ENCODE measurements at places on chromosomes 16 and 17.

DNA sequence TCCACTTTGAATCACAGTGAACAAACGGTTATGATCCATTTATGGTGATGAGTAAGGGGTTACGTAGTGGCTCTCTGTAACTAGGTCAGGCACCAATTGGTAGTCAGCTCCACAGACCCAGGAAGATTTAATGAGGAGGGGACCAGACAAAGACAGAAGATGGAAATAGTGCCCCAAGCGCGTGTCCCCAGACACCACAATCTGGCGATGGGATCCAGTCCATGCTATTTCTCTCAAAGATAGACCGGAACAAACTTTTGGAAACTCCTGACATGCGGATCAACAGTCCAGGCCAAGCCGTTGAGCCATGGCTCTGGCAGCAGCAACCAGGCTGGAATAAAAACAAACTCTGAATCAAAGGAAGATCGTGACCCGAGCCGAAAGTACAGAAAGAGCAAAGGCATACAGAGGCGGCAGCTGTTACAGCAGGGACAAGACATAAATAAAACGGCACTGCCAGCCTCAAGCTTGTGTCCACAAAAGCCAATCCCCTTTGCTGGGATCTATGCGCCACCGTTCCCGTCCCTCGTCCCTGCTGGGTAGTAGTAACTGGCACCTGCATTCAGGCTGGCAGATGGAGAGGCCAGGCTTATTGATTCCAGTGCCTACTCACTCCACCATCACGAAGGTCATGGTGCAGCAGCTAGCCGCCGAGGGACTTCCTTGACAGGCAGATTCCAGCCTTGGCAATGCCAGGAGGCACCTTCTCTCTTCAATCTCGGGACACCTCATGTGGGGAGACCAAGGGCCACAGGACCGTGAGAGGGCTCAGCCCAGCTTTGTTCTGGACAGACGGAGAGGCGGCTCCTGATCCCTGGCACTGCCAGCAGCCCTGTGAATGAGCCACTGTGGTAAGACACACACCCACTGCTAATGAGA is 50.2 kb downstream of the CDH11 start:
- H3K36me3 ChIP-seq: no peaks in the 10 kb centered on the region
- no peaks in the 10 kb centered on the region for H3K4me1 ChIP-seq
- H3K27ac ChIP-seq: no peak overlapping the region
- H3K4me3 ChIP-seq: no peak overlapping the region
- H3K27me3 ChIP-seq: no peaks in the 10 kb centered on the region

DNA sequence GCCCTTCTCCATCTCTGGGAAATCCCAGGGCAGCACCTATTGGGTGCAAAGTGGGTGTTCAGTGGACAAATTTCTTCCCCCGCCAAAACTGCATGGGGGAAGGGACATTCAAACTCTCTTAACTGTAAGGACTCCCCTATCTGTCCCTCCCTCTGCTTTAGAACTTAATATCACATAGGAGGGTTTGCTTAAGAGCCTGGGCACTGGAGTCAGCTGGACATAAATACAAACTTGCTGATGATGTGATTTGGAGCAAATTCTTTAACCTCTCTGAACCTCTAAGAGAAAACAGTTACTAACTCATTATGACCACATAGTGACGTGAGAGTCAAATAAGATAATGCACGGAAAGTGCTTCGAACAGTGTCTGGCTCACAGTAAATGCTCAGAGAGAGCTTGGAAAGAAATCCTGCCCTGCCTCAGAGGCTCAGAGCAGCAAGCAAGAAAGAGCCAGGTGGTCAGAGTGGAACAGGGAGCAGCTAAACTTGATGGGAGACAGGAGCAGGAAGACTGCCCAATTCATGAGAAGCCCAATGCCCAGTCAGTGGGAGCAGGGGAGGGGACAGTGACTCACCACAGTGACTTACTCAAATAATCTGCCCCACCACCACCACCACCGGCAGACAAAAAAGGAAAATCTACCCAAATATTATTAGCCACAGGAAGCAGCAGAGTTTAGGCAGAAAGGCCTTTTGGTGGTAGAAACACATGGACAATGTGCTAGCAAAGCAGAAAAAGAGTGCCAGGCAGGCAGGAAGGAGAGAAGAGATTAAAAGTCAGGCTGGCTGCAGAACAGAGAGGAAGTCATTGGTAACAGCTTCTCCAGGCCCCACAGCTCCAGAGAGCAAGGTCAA is 23.9 kb upstream of the CCL1 start:
- H3K4me3 ChIP-seq: no peak overlapping the region
- no peaks in the 10 kb centered on the region for H3K36me3 ChIP-seq
- no peak overlapping the region for H3K27ac ChIP-seq
- no peak for DNase-seq
- H3K27me3 ChIP-seq: peaks cover 27% of the 10 kb centered on the region

- DNase-seq: peak; percentile 72
- H3K4me3 ChIP-seq: no peak overlapping the region
- H3K36me3 ChIP-seq: peaks cover 5% of the 10 kb centered on the region
These were observed 90.9 kb upstream of the PLCG2 start for GRCh38 chr16:81688182-81688581.

DNA sequence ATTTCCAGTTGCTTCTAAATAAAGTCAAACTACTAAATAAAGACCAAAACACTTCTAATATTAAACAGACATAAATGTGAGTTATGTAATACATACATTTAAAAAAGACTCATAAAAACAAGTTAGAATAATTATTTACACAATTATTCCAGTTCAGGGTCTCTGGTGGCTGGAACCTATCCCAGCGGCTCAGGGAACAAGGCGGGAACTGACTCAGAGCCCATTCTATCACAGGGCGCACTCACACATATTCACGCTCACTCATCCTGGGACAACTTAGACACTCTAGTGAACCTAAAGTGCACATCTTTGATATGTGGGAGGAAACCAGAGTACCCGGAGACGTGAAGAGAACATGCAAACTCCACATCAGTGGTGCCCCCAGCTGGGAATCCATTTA is 25.0 kb downstream of the PLXDC1 start:
- H3K27me3 ChIP-seq: no peaks in the 10 kb centered on the region
- no peaks in the 10 kb centered on the region for H3K4me1 ChIP-seq
- no peaks in the 10 kb centered on the region for H3K36me3 ChIP-seq
- H3K4me3 ChIP-seq: no peak overlapping the region
- DNase-seq: no peak
- no peak overlapping the region for H3K27ac ChIP-seq

- H3K36me3 ChIP-seq: no peaks in the 10 kb centered on the region
- no peak overlapping the region for H3K27ac ChIP-seq
- H3K4me3 ChIP-seq: no peak overlapping the region
- no peaks in the 10 kb centered on the region for H3K4me1 ChIP-seq
These were observed 576.0 kb upstream of the HSBP1 start for GRCh38 chr16:83231729-83232128.

GRCh38 chr16:88636488-88637265 is 1.7 kb upstream of the IL17C start:
- H3K36me3 ChIP-seq: peaks cover 8% of the 10 kb centered on the region
- peaks cover 23% of the 10 kb centered on the region for H3K27me3 ChIP-seq
- no peak overlapping the region for H3K27ac ChIP-seq
- DNase-seq: no peak
- H3K4me1 ChIP-seq: peaks cover 44% of the 10 kb centered on the region
- H3K4me3 ChIP-seq: peak overlapping the region; percentile 33

DNA sequence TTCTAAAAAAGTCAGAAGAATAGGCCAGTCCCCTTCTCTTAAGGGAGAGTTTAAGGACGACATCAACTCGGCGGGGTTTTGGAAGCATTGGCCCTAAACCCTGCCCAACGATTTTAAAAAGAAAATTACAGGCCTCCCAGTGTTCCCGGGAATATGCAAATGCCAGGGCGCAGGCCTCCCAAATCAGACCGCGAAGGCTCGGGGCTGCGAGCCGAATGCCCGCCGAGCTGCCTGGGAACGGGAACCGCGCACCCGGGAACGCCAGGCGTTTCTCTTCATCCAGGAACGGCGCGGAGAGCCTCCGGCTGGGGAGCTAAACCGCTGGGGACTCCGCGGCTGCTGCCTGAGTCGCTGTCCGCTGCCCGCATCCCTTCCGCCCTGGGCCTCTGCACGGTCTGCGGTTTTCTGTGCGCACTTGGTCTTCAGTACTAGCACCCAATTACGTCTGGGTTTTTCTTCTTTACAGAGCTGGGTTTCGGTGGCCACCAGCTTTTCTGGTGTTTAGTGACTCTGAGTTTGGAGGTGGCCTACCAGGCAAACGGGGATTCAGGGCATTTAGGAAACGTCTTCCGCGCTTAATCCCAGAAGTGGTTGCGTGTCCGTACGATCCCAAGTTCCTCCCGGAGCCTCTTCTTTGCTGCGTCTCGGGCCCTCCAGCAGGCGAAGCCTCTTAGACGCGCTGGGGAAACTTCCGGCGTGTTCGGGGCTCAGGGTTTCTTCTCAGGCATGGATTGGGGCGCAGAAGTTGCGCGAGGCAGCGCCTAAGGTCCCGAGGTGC is 5.7 kb downstream of the IRX5 start:
- peaks cover 2% of the 10 kb centered on the region for H3K36me3 ChIP-seq
- H3K4me3 ChIP-seq: peak overlapping the region; percentile 43
- DNase-seq: peak; percentile 40
- peaks cover 22% of the 10 kb centered on the region for H3K4me1 ChIP-seq

GRCh38 chr16:10616756-10617640 is 36.6 kb upstream of the EMP2 start:
- no peaks in the 10 kb centered on the region for H3K36me3 ChIP-seq
- H3K27ac ChIP-seq: no peak overlapping the region
- H3K4me1 ChIP-seq: peaks cover 2% of the 10 kb centered on the region
- DNase-seq: no peak
- peaks cover 11% of the 10 kb centered on the region for H3K27me3 ChIP-seq

DNA sequence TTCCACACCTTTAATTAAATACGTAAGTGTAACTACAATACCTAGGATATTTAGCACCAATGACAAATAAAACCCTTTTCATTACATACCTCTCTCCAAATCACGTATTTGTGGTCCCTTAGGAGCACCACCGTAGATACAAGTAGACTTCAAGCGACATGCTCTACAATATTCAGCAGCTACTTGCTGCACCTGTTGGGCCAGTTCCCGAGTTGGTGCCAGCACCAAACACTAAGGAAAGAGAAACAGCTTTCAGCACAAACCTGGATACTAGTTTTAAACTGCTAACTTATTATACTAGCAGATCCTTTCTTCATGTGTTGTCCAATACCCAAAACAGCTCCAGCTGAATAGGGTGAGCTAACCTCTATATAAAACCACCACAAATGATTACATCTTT is 2.7 kb downstream of the DDX5 start:
- H3K4me3 ChIP-seq: peak overlapping the region; percentile 22
- H3K36me3 ChIP-seq: peaks cover 76% of the 10 kb centered on the region
- H3K27me3 ChIP-seq: no peaks in the 10 kb centered on the region
- DNase-seq: no peak

GRCh38 chr16:16083421-16084156 is 134.2 kb downstream of the ABCC1 start:
- H3K27me3 ChIP-seq: no peaks in the 10 kb centered on the region
- H3K27ac ChIP-seq: no peak overlapping the region
- peaks cover 56% of the 10 kb centered on the region for H3K36me3 ChIP-seq
- no peaks in the 10 kb centered on the region for H3K4me1 ChIP-seq
- no peak overlapping the region for H3K4me3 ChIP-seq

DNA sequence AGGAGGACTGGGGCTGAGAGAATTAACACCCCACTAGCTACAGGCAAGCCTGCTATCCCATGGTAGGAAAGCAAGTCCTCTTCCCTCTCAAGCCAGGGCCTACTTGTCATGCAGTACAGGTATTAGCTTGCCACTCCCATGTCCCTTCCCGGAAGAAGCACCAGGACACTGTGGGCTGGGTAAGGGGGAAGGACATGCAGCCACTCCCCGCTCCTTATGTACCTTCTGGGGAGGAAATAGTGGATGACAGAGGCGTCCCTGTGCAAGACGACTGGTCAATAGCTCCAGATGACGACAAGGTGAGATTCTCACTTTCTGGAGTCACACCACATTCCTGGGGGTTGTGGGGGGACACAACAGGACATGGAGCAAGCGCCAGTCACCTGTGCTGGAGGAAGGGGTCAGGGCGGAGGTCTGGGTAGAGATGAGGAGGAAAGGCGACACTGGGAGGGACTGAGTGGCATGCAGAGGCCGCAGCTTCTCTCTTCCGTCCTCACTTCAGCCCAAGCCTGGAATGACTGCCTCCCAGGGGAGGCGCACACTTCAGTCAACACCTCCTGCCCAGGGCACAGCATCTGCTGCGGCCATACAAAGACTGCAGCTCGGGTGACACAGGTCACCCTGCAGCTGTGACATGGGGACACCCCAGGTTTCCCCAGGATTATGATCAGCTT is 15.1 kb upstream of the FOXJ1 start:
- H3K27ac ChIP-seq: no peak overlapping the region
- peaks cover 31% of the 10 kb centered on the region for H3K4me1 ChIP-seq
- no peaks in the 10 kb centered on the region for H3K27me3 ChIP-seq
- no peak overlapping the region for H3K4me3 ChIP-seq
- peaks cover 36% of the 10 kb centered on the region for H3K36me3 ChIP-seq

- H3K4me3 ChIP-seq: peak overlapping the region; percentile 90
- DNase-seq: peak; percentile 61
- peak overlapping the region; percentile 47 for H3K27ac ChIP-seq
- peaks cover 7% of the 10 kb centered on the region for H3K36me3 ChIP-seq
- H3K27me3 ChIP-seq: peaks cover 19% of the 10 kb centered on the region
These were observed 1.4 kb downstream of the HES7 start for GRCh38 chr17:8122422-8122923.

GRCh38 chr16:76713191-76713590 is 436.0 kb downstream of the CNTNAP4 start:
- no peak for DNase-seq
- H3K36me3 ChIP-seq: no peaks in the 10 kb centered on the region
- H3K4me1 ChIP-seq: no peaks in the 10 kb centered on the region
- no peaks in the 10 kb centered on the region for H3K27me3 ChIP-seq
- no peak overlapping the region for H3K27ac ChIP-seq

DNA sequence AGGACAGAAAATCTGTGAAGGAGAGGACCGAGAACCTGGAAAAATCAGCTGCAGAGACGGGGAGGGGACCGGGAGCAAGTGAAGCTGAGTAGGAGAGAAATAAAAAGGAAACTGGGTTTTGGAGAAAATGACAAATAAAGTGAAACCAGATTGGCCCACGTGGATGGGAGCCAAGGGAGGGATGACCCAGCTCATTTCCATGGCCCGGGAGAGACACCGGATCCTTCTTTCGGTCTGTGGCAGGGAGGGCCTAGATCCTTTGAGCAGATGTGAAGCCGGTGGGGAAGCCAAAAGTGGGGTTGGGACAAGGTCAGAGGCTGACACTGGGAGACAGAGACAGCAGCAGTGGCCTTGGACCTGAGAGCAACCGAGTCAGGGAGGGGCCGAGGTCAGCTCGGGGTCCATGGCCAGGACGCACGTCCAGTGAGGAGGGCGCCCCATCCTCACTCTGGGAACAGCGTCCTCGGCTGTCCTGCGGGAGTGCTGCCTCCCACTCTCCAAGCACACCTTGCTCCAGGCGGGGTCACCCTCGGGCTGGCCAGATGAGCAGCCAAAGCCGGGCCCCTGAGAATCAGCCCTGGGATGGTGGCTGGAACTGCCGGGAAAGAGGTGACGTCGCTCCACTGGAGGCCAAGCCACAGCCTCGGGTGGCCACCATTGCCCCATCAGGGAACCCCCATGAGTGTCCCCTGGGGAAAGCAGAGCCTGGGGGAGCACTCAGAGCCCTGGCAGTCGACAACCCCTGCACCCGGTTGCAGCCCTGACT is 50.8 kb upstream of the CDR2 start:
- H3K36me3 ChIP-seq: peaks cover 47% of the 10 kb centered on the region
- no peaks in the 10 kb centered on the region for H3K4me1 ChIP-seq
- H3K27ac ChIP-seq: peak overlapping the region; percentile 8

Measured in activated CD4-positive, alpha-beta T cell treated with anti-CD3 and anti-CD28 coated beads for 36 hours (primary cell).